Stimulated activated CD8-positive, alpha-beta memory T cell treated with anti-CD3 and anti-CD28 coated beads, Interleukin-12 subunit alpha, Interleukin-12 subunit beta, amount 100 ng/mL, for 4 hours (primary cell): ENCODE measurements at places on chromosomes 7 and 10.

GRCh38 chr10:47257396-47258120, 42.4 kb upstream of the GDF10 start:
- no peak for DNase-seq

- DNase-seq: no peak
These were observed 1.6 kb downstream of the HOXA6 start for GRCh38 chr7:27145914-27146412.

DNA sequence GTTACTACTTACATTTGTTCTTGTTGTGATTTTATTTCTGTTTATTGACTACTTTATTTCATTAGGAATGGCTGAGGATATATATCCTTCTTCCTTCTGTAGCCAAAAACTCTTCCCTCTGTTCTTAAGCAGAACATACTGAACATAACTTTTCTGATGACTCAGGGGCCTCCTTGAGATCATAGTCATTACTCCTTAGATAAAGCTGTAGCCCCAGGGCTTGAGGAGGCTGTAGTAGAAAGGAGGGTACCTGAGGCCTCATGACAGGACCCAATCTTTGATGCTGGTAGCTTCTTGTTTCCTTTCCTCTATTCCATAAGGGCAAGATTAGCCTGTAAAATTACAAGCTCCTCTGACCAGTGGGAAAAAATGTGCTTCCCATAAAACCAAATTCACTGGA, 41.2 kb upstream of the FGFR2 start:
- DNase-seq: no peak

- no peak for DNase-seq
These were observed 153.0 kb downstream of the GRK5 start for GRCh38 chr10:119360181-119360921.

DNA sequence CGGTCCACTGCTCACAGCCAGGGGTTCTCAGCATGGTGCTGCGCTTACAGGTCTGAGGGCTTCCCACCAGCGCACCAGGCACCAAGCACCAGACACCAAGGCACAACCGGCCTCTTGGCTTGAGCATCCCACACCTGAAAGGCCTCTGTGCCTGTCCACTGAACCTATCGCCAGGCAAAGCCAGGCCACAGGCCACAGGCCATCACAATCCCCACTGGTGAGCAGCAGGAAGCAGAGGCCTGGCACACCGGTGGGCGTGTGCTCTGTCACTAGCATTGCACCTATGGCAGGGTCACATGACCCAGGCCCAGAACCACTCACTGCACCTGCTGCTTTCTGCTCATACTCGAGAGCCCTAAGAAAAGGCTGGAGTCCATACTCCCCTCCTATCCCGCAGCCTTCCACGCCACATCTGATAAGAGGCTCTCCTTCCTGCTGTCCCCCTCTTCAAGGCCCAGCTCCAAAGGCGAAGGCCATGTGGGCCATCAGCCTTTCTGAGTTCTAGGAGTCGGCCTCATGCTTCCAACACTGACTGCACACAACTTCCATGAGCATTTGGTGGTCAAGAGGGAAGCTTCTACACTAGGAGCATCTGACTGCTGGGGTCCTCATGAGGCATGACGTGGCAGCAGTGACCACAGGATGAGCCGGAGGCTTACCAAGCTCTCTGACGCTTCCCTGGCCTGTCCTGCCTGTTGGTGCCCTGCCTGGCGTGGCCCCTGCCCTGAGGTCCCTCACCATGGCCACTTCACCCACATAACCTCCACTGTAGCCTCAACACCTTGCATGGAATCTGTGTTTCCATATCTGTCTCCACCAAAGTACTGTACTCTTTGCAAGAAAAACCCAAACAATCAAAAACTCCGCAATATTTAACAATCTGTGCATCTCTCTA, 166.3 kb downstream of the TNS3 start:
- no peak for DNase-seq

DNA sequence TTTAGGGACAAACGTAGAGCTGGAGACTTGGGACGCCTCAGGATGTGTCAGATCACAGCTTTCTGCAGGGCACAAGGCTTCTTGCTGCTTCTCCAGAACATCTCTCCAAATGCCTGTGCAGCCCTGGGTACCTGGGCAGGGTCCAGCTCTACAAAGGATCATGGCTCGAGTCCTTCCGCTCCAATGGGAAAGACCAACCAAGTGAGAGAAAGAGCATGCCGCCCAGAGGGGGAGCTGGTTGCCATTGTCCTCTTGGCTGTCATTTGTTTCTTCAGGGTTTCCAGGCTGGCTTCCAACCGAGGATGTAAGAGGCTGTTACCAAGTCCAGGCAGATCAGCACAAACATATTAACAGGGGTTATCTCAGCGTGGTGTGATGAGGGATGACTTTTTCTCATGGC, 5.6 kb upstream of the LEP start:
- no peak for DNase-seq

DNA sequence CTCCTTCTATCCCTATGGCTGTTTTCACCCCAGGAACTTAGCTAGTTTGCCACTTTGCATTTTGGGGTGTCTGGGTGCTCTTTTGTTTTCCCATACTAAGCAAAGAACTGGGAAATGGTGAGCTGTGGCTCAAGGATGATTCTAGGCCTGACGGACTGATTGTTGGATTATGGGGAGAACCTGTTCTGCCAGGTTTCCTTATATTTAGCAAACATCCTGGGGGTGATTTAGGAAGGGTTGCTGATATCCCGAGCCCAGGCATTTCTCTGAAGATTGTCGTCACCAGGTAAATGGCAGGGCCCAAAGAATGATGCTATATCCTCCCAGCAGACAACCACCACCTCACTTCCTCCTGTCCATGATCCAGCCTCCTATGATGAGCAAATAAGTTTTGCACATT, 72.1 kb upstream of the GRB10 start:
- no peak for DNase-seq

DNA sequence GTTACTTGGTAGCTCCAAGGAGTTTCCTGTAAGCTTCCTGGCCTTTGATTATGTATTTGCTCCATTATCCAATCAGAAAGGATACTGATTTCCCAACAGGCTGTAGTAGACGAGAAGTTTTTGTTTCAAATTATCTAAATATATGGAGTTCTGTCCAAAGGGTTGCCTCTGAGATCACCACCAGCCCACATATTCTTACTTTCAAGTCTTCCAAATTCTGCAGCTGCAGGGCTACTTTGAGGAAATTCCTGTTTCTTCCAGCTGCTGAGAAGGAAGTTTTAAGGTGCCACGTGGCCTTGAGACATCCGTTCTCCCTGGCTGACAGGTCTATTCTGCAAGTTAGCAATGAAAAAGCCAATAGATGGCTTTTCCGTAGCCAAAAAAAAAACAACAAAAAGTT, 286.0 kb downstream of the TWIST1 start:
- DNase-seq: no peak

DNA sequence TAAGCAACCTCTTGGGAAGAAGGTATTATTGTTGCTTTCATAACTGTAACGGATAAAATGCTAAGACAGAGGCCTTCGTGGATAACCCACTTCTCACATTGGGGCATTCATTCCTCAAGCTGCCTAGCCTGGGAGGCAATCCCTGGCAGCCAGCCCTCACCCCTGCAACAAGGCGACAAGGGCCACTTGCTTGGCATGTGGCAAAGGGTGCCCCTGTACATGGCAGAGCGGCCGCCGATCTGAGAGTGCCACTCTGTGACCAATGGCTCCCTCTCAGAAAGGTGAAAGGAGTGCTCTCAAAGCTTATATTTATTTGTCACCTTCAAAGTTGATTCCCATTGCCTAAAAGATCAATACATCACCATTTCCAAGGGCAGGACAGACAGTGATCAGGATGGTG, 31.9 kb downstream of the EBF3 start:
- DNase-seq: no peak

DNA sequence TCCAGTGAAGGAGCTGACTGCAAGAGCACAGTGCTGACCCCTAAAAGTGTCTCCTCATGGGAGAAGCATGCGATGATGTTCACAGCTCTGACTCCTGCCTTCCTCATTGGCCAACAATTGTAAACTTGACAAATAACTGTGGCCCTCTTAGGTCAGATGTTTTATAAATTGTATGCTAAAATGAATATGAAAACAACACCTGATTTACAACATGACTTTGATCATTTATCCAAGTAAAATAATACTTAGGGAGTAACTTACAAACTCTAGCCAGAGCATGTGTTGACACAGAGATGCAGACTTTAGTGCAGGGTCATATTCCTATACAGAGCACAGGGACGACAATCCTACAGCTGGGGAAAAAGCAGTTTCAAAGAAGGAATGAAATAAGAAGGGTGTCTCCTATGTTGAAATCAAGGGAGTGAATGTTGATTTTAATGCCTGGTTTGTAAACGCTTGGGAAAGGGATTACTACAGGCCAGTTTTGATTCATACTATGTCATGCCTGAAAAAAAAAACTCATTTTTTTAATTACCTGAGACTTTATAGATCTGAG, 391.4 kb upstream of the AKR1E2 start:
- DNase-seq: no peak

- no peak for DNase-seq
These were observed 37.2 kb upstream of the EPC1 start for GRCh38 chr10:32384171-32384570.

GRCh38 chr10:6580279-6581029, 378 bp upstream of the PRKCQ start:
- DNase-seq: peak; percentile 82

- DNase-seq: no peak
These were observed 108.6 kb downstream of the PPP1R3A start for GRCh38 chr7:113810080-113810744.

DNA sequence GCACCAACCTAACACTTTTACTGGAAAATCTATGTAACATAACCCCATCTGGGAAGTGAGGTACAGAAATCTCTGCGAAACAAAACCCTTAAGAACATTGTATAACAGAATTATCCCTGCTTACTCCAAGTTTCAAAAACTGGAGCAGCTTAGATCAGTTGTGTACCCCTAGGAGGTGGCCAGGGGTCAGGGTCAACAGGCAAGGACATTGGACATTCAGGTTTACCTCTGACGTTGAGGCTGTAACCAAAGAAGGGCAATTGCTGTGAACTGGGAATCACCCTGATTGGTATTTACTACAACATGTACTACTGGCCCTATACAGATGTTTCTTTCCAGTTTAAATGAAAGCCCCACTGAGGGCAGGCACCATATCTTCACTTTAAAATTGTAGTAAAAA, 13.1 kb downstream of the SFXN3 start:
- DNase-seq: no peak

DNA sequence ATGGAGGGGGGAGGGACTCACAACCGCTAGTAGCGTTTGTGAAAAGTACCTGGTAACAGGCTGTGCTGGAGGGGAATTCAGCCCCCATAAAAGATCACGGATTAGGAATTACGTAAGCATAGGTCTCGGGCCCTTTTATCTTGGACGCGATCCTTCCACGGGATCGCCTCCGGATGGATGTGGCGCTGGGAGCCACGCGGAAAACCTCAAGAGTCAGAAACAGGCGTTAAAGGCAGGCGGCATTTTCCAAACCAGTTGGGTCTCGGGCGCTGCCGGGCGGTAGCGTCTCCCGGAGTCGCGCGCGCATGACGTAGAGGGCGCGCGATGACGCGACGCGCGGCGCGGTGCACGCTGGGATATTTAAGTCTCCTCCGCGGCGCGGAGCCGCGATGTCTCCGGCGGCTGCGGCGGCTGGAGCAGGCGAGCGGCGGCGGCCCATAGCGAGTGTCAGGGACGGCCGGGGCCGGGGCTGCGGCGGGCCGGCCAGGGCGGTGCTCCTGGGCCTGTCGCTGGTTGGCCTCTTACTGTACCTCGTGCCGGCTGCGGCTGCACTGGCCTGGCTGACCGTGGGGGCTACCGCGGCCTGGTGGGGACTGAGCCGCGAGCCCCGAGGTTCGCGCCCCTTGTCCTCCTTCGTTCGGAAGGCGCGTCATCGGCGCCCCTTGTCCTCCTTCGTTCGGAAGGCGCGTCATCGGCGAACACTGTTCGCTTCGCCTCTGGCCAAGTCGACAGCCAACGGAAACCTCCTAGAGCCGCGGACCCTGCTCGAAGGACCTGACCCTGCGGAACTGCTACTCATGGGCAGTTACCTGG, at the start of gene POM121:
Gene POM121, plus strand, starts transcription at position 363 of the 813 bp plus-strand sequence. Its CDS starts 27 bp downstream, at position 390.
- DNase-seq: peak; percentile 81
